Adipose tissue (tissue), 3 donors: ENCODE measurements at places on chromosomes 2 and 18. TPM values are rescaled to one million over a fixed set of nuclear protein-coding genes. Genes with fewer than 3 reads are reported as not detected.

The WDR35 gene
- 2.2 TPM for polyA plus RNA-seq

The PDE11A gene
- polyA plus RNA-seq, result 0.72 TPM

The FBLN7 gene
- 1.7 TPM for polyA plus RNA-seq

The ZNF512 gene
- polyA plus RNA-seq, result 18.8 TPM

The GALNT3 gene
- polyA plus RNA-seq, result 1.0 TPM

The NFATC1 gene
- polyA plus RNA-seq, result 21.7 TPM

The ATF2 gene
- polyA plus RNA-seq, result 16.2 TPM

The NAT8 gene
- polyA plus RNA-seq, result not detected

The ALPI gene
- polyA plus RNA-seq, result not detected
